ENCODE measurements at places on chromosomes 11 and 22.

DNA sequence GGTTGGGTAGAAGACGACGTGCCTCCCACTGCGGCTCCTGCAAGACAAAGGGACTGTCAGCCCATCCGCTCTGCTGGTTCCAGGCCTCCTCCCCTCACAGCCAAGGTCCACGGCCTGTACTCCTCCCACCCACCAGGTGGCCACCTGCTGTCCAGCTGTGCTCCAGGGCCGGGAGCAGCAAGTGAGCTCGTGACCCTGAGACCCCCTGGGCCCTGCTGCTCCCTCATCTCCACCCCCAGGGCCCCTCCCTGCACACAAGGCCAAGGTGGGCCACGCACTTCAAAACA is 27.4 kb downstream of the TSPAN4 start:
- H3K36me3 ChIP-seq: peaks cover 6% of the 10 kb centered on the region
- no peak overlapping the region for H3K4me3 ChIP-seq
- no peaks in the 10 kb centered on the region for H3K4me1 ChIP-seq
- H3K27ac ChIP-seq: no peak overlapping the region
- H3K27me3 ChIP-seq: no peaks in the 10 kb centered on the region

DNA sequence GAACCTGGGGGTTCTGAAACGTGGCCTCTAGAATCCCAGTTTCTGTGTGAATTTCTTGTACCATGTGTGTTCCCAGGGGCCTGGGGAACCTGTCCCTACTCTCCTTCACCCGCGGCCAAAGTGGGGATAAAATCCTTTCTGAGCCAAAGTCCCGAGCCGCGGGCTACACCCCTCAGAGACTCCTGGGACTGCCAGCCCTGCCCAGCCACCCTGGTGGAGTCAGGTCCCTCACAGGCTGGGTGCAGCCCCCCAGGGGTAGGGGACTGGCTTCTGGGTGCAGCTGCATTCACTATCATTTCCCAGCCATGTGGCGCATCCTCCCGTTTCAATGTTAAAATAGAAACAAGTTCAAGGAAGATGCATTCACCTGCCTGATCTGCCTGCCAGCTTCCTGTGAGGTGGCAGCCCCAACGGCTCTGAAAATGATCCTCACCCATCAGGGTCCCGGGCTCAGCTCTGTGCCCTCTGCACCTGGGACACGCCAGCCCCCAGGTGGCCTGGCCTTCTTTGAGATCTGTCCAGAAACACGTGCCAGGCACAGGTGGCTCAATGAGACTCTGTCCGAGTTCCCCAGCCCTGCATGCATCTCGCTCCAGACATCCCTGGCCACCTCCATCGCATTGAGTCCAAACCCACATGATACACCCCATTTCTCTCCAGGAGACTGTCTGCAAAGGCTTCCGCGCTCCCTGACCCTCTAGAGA is 338.8 kb downstream of the CTTN start:
- H3K36me3 ChIP-seq: no peaks in the 10 kb centered on the region
- no peak overlapping the region for H3K4me3 ChIP-seq
- DNase-seq: no peak
- H3K4me1 ChIP-seq: no peaks in the 10 kb centered on the region

- peak overlapping the region; percentile 33 for H3K4me3 ChIP-seq
- H3K27ac ChIP-seq: peak overlapping the region; percentile 80
- H3K36me3 ChIP-seq: no peaks in the 10 kb centered on the region
- peaks cover 32% of the 10 kb centered on the region for H3K4me1 ChIP-seq
- no peaks in the 10 kb centered on the region for H3K27me3 ChIP-seq
Observed at GRCh38 chr11:88414981-88415413, 77.5 kb upstream of the CTSC start.

DNA sequence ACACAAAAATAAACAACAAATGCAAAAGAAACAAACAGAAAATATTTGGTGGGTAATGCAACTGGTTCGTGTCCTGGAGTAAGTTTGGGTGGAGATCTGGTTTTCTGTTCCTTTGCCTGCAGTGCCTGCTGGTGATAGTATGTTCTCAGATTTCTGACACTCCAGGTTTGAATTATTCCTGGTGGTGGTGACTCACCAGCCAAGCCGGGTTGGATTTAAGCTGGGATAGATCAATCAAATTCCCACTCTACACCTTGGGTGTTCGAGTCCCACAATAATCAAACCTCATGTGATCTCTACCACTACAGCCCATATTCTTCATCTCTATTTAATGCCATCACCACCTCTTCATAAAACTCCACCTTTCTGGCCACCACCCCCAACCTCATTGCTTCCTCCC is 421.8 kb downstream of the NTM start:
- no peak for DNase-seq
- no peaks in the 10 kb centered on the region for H3K36me3 ChIP-seq
- H3K27ac ChIP-seq: no peak overlapping the region
- H3K4me3 ChIP-seq: no peak overlapping the region
- no peaks in the 10 kb centered on the region for H3K27me3 ChIP-seq

DNA sequence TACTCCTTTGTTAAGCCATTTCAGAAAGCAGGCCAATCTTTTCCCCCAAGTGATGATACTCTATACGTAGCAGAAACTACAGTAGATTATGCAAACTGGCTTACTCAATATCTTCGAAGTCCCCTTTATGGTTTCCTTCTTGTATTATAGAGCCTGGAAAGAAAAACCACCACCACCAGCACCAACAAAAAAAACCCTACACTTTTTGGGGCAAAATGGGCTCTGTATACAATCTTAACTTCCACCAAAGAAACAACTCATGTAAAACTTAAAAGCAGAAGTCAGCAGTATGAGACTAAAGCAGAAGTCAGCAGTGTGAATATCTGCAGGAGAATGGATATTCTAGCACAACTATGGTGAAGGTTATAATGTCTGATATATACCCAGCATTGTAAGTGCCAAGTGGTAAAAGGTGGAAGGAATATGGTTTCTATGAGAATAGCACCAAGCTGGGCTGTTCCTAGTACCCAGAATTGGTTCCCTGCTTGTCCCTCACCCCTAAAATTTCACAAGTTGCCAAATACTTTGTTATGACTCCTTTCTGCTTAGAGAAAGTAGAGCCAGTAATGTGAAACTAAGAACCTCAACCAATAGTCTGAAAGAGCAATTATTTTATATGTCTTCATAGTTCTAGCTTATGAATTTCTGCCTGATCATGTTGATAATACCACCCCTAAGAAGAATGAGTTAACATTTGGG is 252.1 kb downstream of the SBF2 start:
- H3K27me3 ChIP-seq: no peaks in the 10 kb centered on the region
- peaks cover 21% of the 10 kb centered on the region for H3K36me3 ChIP-seq
- no peak for DNase-seq

- H3K27me3 ChIP-seq: no peaks in the 10 kb centered on the region
- no peak overlapping the region for H3K27ac ChIP-seq
- H3K36me3 ChIP-seq: no peaks in the 10 kb centered on the region
- H3K4me3 ChIP-seq: no peak overlapping the region
- no peak for DNase-seq
Observed at GRCh38 chr11:90699791-90700400, 477.0 kb upstream of the CHORDC1 start.

- H3K27me3 ChIP-seq: no peaks in the 10 kb centered on the region
- DNase-seq: no peak
- H3K36me3 ChIP-seq: no peaks in the 10 kb centered on the region
- no peak overlapping the region for H3K4me3 ChIP-seq
Observed at GRCh38 chr11:6371825-6372224, 18.4 kb upstream of the SMPD1 start.

- H3K27me3 ChIP-seq: peaks cover 9% of the 10 kb centered on the region
- peak; percentile 54 for DNase-seq
- no peak overlapping the region for H3K4me3 ChIP-seq
- no peak overlapping the region for H3K27ac ChIP-seq
- peaks cover 2% of the 10 kb centered on the region for H3K4me1 ChIP-seq
- no peaks in the 10 kb centered on the region for H3K36me3 ChIP-seq
Observed at GRCh38 chr11:44632466-44633123, 67.1 kb downstream of the CD82 start.

DNA sequence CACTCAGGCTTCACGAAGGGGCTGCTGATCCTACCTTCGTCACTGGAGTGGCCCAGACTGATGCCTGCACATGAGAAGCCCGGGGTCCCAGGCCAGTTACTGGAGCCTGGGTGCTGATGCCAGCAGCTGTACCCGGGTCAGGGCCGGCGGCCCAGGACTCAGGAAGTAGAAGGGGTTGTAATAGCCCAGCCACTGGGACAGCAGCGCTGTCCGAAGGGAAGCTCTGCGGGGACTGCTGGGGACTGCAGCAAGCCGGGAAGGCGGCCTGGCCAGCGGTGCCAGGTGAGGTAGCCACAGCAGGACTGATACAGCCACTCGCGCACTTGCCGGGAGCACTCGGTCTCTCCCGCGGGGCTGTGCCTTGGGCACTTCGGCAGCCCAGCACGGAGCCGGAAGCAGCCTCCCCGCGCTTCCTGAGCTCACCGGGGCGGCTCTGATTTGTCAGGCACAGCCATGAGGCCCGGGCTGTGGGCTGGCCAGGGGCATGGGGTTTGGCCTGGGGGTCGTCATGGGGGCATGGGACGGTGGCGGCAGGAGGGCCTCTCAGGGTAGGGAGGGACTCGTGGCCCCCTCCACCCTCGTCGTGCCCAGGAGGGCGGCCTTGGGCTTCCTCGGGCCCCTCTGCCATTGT is 13.9 kb upstream of the OR8K1 start:
- no peak overlapping the region for H3K4me3 ChIP-seq
- no peaks in the 10 kb centered on the region for H3K27me3 ChIP-seq
- H3K4me1 ChIP-seq: no peaks in the 10 kb centered on the region
- DNase-seq: no peak

GRCh38 chr22:50190182-50190940 is 4.6 kb downstream of the TRABD start:
- peaks cover 1% of the 10 kb centered on the region for H3K27me3 ChIP-seq
- peak; percentile 90 for DNase-seq
- H3K36me3 ChIP-seq: peaks cover 25% of the 10 kb centered on the region
- H3K27ac ChIP-seq: peak overlapping the region; percentile 99
- H3K4me1 ChIP-seq: peaks cover 45% of the 10 kb centered on the region
- peak overlapping the region; percentile 89 for H3K4me3 ChIP-seq

DNA sequence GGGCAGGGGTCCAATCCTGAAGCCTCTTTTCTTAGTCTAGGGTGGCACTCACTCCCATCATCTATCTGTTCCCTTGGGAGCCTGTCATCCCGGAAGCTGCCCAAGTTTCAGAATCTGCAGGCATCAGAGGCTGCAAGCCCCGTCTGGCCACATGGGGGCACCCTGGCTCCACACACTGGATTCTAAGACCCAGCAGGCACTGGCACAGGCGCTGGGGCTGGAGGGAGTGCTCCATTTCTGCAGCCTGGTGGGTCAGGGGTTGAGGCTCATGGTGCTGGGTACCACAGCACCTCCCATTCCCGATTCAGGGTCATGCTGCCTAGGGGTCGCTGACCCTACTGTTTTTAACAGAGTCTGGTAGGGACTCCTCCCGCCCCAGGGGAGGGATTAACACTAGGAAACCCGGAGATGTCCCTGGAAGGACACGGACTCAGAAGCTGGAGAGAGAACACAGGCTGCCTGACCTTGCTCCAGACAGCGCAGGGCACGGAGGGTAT is 243.9 kb upstream of the SYN3 start:
- DNase-seq: peak; percentile 75
- no peaks in the 10 kb centered on the region for H3K27me3 ChIP-seq
- no peaks in the 10 kb centered on the region for H3K4me1 ChIP-seq
- no peak overlapping the region for H3K27ac ChIP-seq

DNA sequence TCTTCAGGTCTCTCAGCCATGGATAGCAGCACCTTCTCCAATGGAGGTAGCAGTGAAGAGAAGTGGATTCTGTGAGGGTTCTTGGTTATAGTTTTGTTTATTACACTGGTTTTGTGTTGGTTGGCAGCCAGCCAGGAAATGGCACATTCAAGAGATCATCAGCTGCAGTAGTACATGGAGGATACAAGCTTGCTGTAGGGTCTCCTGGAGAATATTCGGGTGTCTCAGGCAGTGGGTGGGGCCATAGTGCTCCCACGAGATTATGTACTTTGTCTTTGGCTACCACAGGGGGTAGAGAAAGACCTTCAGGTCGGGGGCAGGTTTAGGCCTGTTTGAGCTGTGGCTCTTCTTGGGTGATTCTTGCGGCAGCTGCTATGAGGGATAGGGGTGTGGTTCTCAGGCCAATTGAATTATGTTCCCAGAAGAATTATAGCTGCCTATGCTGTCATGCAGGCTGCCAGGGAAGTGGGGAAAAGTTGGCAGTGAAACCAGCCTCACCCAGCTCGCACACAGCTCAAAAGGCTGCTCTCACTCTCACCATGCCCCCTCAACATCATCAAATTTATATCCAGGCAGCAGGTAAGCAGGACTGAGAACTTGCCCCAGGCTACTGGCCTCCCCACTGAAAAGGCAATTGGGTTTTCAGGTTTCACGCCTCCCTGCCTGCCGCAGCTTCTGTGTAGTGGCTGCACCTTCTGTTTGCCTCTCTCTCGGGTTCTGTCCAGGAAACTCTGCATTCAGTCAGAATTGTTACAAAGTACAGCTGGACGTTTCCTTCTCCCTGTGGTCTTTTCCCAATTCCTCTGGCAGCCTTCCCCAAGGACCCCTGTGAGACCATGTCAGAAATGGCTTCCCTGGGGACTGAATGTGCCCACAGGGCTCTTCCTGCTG is 435.5 kb downstream of the LUZP2 start:
- no peak overlapping the region for H3K4me3 ChIP-seq
- H3K36me3 ChIP-seq: no peaks in the 10 kb centered on the region
- no peaks in the 10 kb centered on the region for H3K27me3 ChIP-seq
- H3K27ac ChIP-seq: no peak overlapping the region
- H3K4me1 ChIP-seq: no peaks in the 10 kb centered on the region

GRCh38 chr11:131867457-131868257 is 497.2 kb downstream of the NTM start:
- no peak overlapping the region for H3K27ac ChIP-seq
- peak; percentile 38 for DNase-seq
- peaks cover 2% of the 10 kb centered on the region for H3K27me3 ChIP-seq
- no peaks in the 10 kb centered on the region for H3K36me3 ChIP-seq
- no peak overlapping the region for H3K4me3 ChIP-seq
- no peaks in the 10 kb centered on the region for H3K4me1 ChIP-seq

DNA sequence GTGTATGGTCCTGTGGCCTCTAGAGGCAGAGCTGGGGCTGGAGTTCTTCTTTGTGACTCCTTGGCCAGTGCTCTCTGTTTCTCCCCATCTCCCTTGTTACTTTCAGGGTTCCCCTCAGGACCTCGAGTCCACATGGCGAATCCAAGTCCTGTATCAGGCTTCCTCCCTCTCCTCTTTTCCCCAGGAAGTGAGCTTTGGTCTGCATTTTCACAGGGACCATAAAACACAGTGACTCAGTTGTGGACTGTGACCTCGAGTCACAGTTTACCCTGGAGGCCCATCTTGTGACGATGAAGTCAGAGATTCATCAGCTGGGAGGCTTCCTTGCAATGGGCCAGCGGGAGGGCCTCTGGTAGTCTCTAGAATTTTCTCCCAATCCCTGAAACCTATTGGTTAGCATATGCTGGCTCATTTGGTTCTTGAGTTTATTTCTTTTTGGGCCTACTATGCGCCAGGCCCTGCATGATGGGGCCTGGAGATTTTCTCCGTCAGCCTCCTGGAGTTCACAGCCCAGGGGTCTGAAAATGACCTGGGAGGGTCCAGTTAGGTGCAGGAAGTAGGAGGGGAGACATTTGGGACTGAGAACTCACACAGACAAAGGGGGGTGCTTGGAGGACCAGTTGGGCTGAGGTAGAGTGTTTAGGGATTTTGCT is 100.8 kb downstream of the KIAA1671 start:
- no peak for DNase-seq
- no peaks in the 10 kb centered on the region for H3K36me3 ChIP-seq
- no peaks in the 10 kb centered on the region for H3K27me3 ChIP-seq
- peaks cover 30% of the 10 kb centered on the region for H3K4me1 ChIP-seq

Measured in activated CD8-positive, alpha-beta T cell treated with anti-CD3 and anti-CD28 coated beads for 36 hours (primary cell).